ENCODE measurements at places on chromosomes 6 and 20.

GRCh38 chr6:23855497-23856116 is 270.4 kb upstream of the NRSN1 start:
- no peak for DNase-seq

DNA sequence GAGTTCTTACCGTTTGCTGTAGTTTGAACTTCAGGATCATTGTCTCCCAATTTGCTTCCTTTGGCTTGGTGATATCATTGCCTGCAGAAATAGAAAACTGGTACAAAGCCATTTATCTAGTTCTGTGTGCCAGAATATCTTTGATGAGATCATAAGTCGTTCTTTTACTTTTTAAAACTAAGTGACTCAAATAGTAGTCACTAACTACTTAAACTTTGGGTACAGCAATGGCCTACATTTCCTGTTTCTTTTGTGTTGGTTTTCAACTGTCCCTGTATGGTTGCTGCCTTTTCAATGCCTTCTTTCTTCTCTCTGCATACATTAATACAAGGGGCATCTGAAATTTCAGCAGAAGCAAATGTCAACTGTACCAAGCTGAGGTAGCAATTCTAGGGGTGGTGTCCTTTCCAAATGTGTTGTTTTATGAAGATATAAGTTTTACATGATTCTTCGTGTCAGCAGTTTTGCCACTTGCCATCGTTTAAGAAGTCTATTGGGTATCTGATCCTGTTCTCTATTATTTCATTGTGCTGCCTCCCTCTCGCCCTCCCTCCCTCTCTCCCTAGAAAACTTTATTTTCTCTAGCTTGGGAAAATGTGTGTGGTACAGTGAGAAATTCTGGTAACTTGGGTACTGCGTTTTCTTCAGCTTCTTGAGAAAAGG is 238.5 kb downstream of the FARS2 start:
- no peak for DNase-seq

GRCh38 chr20:63833776-63834490 is 2.9 kb upstream of the ZBTB46 start:
- no peak for DNase-seq

DNA sequence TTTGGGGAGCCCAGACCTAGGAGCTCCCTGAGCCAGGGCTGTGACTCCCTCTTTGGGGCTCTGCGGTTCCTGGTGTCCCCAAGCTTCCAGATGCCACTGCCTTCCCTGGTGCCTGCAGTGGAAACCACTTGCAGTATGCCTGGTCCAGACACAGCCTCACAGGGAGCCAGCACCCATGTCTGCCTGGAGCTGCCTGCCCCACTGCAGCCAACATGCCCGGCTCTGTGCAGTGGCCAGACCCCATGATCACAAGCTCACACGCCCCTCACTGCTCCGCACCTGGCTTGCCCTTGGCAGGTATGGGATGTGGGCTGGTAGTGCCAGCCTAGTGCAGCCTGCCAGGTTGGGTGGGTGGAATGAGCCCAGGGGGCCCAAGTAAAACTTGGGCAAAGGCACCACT is 644.8 kb downstream of the HTR1B start:
- no peak for DNase-seq

GRCh38 chr6:38131527-38131965 is 312.0 kb downstream of the ZFAND3 start:
- DNase-seq, result no peak

DNA sequence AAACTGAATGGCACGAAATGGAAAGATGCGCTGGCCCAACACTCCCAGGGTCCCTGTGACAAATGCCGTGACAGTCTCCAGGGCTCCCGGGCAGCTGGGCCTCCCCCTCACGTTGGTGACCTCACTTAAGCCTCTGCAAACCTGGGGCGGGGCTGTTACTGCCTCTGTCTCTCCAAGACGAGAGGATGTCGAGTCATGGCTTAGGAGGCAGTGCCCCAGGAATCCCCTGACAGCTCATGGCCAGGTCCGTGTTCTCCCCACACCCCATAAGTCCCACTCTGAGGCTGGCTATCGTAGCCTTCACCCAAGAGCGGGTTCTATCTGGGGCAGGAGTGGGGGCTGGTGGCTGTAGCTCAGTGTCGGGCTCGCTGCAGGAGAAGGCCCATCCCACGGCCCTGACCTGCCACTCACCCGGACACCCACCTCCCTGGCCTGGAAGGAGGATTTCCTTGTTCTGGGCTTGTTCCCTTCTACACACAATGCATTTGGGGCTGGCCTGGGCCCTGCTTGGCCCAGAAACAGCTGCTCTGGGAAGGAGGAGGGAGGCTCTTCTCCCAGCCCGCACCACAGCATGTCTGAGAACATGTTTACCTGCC is 5.6 kb upstream of the RPS21 start:
- DNase-seq, result no peak

- no peak for DNase-seq
Observed at GRCh38 chr6:150705392-150705791, 105.7 kb downstream of the PLEKHG1 start.

GRCh38 chr6:12968290-12968689 is 251.7 kb downstream of the PHACTR1 start:
- DNase-seq, result no peak

DNA sequence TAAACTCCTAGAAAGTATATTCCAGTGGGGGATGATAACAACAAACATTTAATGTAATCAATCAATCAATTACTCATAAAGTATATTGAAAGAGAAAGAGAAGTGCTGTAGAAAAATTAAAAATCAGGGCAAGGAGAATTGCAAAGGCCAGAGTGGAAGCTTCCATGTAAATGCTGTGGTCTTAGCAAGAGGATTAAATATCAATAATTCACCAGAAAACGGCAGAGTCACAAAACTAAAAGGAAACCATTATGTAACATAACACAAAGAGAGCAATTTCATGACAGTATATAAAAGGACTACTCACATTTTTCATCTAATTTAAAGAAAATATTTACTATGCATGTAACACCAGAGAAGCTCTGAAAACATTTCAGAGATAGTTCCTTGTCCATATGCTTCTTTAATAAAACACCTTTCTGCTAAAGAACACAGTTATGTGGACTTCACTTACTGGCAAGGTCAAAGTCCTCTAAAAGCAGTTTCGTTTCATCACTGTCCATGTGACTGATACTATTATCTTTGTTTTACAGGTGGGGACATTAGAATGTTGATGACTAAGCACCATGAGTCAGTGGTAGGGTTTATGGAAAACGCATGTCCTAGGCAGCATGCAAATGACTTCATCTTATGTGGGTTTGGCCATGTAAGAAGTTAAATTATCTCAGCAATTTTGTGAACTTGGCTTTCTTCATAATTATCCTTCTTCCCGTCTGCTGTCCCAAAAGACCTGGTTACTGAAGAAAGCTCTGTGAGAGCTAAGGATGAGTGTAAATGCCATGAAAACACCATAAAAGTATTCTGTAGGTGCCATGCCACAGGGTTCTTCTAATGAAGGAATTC is 185.8 kb upstream of the TENT5A start:
- DNase-seq, result no peak

DNA sequence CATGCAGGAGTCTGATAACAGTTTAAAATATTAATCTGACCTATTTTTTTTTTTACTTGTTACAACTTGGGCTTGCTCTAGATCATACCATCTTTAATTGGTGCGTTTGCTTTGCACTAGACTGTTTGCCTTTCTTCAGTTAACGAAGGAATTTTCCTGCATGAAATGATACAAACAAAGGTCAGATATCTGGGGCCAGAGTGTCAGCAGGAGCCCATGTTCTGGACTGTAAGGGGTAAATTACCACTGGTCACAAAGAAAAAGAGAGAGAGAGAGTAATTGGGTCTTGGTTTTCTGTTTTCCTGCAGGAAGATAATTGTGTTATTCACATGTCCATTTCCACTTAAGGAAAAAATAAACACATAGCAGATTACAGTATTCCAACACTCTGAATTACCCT is 399.4 kb upstream of the MARCKS start:
- no peak for DNase-seq

DNA sequence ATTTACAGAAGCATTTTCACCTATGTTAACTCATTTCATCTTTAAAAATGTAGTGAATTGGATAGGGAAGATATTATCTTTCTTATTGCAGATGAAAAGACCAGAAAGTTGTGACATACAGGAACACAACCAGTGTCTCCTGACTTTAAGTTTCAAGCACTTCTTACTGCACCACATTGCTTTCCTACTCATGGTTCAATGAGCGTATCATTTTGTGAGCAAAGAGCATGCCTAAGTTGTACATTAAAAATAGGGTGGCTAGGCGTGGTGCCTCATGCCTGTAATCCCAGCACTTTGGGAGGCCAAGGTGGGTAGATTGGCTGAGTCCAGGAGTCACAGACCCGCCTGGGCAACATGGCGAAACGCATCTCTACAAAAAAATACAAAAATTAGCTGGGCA is 21.2 kb upstream of the RNGTT start:
- no peak for DNase-seq
